Mesothelial cell of epicardium (in vitro differentiated cells): ENCODE measurements at places on chromosomes 4 and X.

GRCh38 chrX:8815460-8816065, 14.4 kb upstream of the FAM9A start:
- DNase-seq = no peak

DNA sequence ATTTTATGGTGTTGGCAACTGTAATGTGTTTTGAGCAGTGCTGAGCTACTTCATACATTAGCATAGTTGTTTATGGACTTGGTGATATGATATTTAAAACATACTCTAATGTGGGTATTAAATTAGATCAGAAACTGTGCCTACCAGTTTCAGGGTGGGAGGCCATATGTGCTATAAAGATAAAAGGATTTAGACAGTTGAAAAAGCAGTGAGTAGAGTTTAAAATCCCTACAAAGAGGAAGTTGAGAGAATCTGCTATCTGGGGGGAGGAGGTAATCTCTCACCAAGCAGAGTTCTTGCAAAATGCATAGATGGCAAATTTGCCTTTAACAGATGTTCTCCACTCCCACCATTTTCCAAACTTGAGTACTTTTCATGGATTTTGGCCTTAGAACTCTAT, 154.5 kb downstream of the SPOCK3 start:
- no peak for DNase-seq

DNA sequence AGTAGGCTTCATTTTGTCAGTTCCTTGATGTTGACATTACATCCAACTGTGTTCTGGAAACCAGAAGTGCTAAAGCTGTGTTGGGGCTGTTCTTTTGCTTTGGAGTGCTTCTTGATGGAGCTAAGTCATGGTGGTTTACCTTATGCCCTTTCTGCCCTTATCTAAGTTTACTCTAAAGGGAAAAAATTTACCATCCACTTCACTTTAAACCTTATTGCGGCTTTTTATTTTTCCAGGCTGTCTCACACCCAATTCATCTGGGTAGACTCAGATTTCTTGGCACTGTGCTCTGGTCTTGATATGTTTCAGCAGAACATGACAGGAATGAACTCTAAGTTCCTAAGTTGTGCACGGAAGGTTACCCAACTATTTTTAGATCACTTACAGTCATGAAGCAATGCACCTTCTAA, 104.7 kb upstream of the TTC29 start:
- DNase-seq = no peak

DNA sequence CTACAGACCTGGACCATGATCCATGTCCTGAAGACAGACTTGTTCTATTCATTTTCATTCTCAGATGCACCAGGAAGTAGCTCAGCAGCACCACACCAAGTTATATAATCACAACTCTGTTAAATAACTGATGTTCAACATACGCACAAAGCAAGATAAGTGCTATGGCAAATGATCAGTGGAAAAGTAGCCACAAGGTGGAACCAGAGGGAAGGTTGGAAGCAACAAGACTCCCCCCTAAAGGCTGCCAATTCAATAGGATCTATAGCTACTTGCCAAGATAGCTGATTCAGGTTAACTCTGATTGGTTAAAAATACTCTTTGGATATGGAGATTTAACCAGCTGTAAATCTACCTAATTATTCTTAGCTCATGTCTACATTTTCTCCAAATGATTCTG, 23.7 kb upstream of the FAM47B start:
- no peak for DNase-seq

DNA sequence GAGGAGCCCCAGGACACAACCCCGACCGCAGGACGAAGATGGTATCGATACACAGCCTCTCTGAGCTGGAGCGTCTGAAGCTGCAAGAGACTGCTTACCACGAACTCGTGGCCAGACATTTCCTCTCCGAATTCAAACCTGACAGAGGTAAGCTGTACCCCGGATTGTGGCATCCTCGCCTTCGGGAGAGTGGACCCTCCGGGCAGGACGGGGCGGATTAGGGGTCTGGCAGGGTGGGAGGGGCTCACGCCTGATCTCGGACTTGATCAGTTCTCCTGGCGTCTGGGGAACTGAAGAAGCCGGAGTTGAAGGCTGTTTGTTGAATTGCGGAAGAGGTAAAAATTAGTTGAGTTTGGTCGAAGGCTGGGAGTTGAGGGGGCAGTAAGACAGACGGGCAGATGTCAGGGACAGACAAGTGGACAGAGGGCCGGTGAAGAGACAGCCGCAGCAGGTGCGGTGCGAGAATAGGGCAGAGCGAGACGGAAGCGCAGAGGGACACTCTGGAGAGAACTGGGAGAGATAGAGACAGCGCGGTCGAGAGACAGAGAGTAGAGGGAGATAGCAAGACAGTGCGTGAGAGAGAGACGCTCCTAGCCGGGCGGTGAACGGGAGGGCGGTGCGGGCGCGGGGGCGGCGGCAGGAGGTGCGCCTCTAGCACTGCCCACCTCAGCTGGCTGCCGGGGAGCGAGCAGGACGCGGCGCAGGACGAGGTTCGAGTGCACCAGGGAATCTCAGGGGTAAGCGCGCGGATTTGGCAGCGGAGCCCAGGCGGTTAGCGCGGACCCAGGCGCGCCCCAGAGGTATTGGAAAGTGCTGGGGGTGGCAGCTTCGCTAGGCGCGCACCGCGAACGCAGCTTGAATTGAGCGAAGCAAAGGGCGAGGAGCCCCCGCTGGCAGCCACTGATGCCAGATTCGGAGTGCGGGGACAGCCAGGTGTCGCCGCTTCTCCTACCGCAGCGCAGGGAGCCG, 23.9 kb downstream of the ARHGAP36 start:
- no peak for DNase-seq

GRCh38 chrX:97238632-97239031, 354.9 kb downstream of the RPA4 start:
- no peak for DNase-seq

DNA sequence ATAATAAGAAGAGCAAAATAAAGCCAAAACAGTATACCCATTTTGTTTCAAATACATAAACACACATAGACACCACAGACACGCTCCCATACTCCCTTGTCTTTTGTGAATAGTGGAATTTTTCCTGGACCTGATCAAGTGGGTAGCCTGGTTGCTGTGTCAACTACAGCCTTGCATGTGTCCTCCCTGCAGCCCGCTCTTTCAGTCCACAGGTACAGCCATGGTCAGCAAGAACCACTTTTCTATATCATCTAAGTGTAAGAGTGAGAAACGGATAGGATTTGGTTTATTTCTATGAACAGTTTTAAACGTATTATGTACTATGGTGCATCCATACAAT, 9.8 kb downstream of the PWWP3B start:
- no peak for DNase-seq

- DNase-seq = no peak
These were observed 78.9 kb downstream of the FAT1 start for GRCh38 chr4:186644737-186645261.

DNA sequence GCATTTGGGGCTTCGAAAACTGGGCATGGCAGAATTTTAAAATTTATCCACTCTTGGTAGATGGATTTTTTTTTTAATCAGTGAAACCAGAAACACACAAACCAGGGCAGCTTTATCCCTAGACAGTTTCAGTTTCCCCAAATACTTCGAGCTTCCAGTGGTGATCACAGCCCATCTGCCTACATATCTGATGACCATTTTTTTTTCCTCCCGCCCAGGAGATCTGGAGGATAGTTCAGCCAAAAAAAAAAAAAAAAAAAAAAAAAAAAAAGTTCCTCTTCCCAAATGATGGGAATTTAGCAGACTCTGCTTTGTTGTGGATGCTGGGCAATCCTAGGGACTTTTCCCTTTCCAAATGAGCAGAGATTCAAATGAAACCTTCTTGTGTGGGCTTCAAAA, 1.0 kb upstream of the TBC1D9 start:
- DNase-seq = no peak

- DNase-seq = no peak
These were observed 389.9 kb upstream of the EMCN start for GRCh38 chr4:100907465-100908454.

GRCh38 chr4:153249199-153250041, 45.2 kb downstream of the TRIM2 start:
- peak; percentile 75 for DNase-seq

- no peak for DNase-seq
These were observed 100.4 kb downstream of the SLIT2 start for GRCh38 chr4:20352163-20352431.

DNA sequence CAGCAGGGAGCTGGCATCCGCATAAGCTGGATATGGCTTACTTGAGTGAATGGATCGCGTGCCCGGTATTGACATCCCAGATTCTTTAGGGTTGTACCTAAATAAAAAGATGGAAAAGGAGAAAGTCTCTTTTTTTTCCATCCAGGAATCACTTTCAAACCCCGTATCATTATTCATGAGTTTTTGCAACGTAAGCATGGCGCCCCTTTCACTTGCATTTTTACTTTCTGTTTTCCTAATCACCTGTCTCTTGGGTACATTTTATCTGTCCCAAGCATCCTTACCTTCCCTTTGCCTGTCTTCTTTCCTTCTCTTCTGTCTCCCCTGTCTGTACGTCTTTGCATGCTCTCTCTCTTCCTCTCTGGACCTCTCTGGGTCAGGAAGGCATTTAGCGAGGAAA, 128.6 kb downstream of the CPE start:
- no peak for DNase-seq

DNA sequence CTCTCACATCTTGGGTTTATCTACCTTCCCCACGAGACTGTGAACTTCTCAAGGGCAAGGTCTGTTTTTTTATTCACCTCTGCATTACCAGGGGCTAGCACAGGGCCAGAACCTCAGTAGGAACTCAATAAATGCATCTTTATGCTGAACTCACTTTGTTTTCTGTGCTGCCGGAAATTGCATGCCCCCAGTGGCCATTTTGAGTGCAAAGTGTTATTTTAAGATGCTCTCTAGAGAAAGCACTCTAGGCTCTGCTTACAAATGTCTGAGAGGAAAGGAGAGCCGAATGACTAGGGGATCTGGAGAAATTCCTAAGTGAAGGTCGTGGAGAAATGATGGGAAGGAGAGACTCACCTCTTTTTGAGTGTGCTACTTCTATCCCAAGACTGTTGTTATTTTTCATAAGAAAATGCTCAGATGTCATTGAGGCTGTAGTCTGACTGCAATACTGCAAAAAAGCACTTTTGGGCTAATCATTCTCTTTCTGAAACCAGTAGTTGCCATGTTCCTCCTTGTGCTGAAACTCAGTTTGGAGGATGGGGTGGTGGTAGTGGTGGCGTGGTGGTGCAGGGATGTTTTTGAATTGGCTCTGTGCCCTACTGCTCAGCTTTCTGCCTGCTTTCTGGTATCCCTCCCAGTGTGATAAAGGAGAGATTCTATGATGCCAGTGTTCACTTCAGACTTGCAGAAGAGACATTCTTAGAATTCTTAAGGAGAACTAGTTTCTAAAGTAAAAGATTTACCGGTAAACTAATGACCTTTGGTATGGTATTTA, 41.3 kb downstream of the DOCK11 start:
- DNase-seq = no peak

DNA sequence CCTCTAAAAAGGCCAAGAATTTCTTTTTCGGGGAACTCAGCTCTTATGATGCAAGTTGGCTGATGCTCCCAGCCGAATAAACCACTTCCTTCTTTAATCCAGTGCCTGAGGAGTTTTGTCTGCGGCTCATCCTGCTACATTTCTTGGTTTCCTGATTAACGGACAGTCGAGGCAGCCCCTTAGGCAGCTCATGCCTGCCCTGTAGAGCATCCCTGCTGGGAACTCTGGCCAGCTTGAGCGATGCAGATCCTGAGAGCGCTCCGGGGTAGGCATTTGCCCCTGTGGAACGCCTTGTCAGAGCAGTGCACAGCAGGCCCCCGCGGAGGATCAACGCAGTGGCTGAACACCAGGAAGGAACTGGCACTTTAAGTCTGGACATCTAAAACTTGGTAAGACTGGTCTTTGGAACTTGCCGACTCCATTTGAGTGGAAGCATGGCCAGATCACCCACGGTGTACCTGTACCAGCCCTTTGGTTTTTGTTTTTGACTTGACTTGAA, 3.1 kb downstream of the CT45A10 start:
- no peak for DNase-seq

- no peak for DNase-seq
These were observed 104.0 kb upstream of the MBNL3 start for GRCh38 chrX:132592880-132593279.

DNA sequence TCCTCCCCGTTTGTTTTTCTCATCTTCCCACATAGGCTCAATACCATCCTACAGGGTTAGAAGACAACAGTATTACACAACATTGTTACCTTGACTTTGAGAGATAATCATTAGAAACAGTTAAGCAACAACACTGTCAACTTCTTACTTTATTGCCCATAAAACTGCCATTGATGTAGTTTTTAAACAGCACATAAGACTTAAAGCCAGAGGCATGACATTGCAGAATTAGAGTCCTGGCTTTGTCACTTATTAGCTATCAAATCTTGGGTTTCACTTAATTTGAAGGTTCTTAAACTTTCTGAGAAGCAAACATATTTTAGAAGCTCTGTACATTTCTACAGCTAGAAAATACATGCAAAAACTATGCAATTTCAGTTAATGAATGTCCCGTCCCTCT, 41.8 kb downstream of the EIF4E start:
- no peak for DNase-seq

GRCh38 chr4:25383647-25384046, 6.6 kb downstream of the ANAPC4 start:
- DNase-seq = no peak

- DNase-seq = no peak
These were observed 91.4 kb downstream of the ANXA3 start for GRCh38 chr4:78642934-78643333.

- DNase-seq = no peak
These were observed 143.4 kb upstream of the MED14 start for GRCh38 chrX:40878766-40879165.

DNA sequence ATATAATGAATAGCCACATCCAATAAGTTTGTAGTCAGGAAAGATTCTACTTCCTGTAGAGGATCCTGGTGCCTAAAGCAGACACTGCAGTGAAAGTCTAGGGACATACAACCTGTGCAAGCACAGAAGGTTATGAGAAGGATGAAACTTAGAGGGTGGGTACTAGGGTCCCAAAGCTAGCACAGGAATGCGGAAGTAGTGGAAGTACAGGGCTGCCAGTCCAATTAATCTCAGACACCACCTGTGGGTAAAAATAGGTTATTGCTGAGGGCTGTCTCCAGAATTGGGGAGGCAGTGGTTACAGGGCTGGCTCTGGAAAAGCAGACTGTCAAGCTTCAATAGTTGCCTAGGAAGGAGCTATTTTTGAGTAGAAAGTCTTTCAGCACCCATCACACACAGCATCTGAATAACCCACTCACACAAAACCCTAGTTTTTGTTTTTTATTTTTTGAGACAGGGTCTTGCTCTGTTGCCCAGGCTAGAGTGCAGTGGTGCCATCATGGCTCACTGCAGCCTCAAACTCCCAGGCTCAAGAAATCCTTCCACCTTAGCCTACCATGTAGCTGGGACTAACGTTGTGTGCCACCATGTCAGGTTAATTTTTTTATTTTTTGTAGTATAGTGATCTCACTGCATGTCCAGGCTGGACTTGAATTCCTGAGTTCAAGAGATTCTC, 50.8 kb upstream of the ELF2 start:
- DNase-seq = no peak

DNA sequence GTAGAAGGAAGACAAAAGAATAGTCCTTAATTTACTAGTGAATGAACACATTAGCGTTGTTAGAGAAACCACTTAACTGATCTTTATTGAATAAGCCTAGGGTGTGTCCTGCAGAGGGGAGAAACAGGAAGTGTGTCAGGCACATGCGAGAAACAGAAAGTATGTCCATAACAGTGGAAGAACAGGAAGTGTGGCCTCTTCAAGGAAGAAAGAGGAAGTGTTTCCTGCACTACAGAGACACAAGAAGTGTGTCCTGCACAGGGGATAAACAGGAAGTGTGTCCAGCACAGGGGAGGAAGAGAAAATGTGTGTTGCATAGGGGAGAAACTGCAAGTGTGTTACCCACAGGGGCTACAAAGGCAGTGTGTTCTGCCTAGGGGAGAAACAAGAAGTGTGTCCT, 539.6 kb upstream of the PRKX start:
- DNase-seq = no peak
